C1 segment of cervical spinal cord (tissue), 14 donors: ENCODE measurements at places on chromosomes 16 and 17.
A peak's percentile ranks its signal among the peaks of the same experiment; 100 is the strongest.

DNA sequence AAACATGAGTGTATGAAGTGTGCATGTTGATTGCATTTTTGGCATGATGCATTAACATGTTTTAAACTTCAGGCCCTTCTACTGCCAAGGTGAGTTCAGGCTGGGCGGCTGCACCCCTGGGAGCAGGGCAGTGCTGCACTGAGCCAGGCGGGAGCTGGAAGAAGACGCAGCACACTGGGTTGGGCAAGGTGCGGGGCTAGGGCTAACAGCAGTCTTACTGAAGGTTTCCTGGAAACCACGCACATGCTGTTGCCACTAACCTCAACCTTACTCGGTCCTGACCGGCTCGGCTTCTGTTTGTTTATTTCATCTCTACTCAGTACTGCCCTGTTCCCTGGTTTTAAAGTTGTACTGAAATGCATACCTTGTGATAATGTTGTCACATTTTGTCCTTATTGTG is 61.0 kb downstream of the MAP2K4 start:
- DNase-seq = no peak

DNA sequence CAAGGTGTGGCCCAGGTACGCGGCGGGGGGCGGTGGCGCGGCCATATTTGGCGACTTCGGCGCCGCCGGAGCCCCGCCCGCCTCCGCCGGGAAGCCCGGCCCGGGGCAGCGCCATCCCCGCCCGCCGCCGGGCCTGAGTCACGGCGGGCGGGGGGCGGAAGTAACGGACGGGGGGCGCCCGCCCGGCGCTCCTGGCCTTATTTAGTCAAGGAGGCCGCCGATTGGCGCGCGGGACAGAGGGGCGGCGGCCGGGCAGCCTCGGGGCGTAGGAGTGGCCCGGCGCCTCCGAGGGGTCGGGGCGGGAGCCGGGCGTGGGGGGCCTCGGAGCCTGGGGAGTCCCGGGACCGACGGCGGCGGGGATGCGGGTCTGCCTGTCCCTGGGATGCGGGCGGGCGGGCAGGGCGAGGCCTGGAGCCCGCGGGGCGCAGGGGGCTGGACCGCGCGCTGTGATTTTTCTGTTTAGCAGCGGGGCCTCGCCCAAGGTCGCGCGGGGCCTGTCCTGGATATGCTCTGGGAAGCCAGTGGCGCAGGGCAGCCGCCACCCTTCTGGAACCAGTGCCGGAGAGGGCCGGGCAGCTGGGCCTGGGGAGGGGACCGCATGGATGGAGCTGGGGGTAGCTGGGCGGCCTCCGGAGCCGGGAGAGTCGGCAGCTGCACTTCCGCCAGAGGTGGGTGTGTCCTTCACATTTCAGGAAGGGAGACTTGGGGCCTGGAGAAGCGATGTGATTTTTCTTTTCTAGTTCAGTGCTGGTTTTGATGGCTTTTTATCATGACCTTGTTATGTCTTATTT is 2.3 kb upstream of the ACTG1 start:
- DNase-seq = no peak

GRCh38 chr17:8835106-8835505 is 32.4 kb downstream of the PIK3R6 start:
- no peak for DNase-seq

GRCh38 chr17:67003231-67003630 is 38.7 kb downstream of the CACNG4 start:
- no peak for DNase-seq

DNA sequence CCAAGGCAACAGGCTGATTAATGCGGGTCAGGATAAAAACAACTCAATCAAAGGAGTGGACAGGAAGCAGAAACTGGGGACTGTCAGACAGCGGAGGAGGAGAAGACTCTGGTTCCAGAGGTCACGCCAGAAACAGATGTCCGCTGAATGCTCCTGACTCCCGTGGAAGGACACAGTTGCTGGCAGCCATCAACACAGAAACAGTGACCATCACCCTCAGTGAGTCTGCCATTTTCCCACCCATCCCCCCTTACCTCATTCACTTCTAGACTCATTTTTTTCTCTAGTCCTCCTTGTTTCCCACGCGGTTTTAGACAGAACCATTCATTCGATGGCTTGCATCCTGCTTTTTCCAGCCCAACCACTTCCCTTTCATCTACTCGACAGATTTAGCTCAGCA is 40.9 kb downstream of the DHRS7C start:
- DNase-seq = no peak

GRCh38 chr17:49360796-49361128 is 1.3 kb downstream of the ZNF652 start:
- DNase-seq = no peak

DNA sequence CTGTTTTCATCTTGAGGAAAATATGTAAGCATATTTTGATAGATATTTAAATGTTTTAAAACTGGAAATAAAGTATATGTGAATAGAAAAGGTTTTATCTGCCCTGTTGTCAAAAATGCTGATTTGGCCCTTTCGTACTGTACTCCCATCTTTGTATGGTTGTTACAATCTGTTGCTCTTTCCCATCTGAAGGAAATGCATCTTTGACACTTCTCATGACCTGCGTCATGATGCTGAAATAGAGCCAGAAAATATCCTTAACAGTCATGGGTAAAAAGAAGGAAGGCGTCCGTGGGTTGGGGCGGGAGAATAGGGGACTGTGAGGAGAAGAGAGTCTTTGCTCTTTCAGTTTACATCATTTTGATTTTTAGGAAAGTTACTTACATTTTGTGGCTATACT is 327.7 kb downstream of the BCAS3 start:
- DNase-seq = no peak

DNA sequence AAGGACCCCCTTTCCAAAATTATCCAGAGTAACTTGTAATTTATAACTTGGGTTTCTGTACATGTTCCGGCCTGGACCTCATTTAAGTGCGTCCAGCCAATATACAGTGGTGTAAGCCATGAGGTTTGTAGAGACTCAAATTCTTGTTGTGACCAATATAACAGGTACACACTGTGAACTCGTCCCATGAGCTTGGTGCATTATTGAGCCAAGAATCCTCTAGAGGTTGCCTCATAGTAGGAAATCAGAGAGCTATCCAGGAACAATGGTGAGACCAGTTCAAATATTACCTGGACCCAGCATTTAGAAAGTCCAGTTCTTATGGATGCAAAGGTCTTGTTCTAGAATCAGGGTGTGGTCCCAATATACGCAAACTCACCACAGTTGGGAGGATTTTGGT is 138.2 kb downstream of the NPIPB5 start:
- DNase-seq = no peak

GRCh38 chr16:1991135-1991551 is 1.4 kb downstream of the SYNGR3 start:
- no peak for DNase-seq

- peak; percentile 45 for DNase-seq
Observed at GRCh38 chr16:53091466-53092211, 36.8 kb downstream of the CHD9 start.

DNA sequence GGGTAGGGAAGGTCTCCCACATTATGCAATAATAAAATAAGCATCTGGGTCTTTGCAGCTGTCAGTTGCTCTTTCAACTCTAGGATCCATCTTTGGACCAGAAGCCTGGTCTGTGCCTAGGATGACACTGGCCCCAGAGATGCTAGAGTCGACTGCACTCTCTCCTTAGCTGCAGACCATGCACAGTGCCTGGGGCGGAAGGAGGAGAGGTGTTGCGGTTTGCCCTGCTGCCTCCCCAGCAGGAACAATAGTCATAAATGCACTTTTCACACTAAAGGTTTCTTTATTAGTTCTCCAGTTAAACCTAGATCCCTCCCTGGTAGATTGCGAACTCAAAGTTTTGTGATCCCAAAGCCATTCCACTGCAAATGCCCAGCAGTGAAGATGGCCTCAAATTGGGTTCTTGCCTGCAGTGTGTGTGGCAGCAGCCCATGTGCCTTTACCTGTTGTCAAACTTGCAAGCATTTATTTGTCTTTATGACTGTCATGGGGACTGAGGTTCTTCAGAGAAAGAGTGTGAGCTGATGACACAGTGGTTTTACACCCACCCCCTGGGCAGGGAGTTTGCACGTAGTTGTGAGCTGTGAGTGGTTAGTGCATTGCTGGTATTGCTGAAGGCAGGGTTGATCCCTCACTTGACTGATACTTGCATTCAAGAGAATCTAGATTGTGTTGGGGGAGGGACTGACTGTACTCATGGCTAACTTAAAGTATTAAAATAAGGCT is 10.3 kb downstream of the ATXN1L start:
- DNase-seq = no peak

- no peak for DNase-seq
Observed at GRCh38 chr17:49020609-49021008, 23.4 kb downstream of the IGF2BP1 start.

- no peak for DNase-seq
Observed at GRCh38 chr17:65078441-65079160, 22.1 kb upstream of the GNA13 start.

- no peak for DNase-seq
Observed at GRCh38 chr17:13353590-13353989, 248.1 kb downstream of the HS3ST3A1 start.

DNA sequence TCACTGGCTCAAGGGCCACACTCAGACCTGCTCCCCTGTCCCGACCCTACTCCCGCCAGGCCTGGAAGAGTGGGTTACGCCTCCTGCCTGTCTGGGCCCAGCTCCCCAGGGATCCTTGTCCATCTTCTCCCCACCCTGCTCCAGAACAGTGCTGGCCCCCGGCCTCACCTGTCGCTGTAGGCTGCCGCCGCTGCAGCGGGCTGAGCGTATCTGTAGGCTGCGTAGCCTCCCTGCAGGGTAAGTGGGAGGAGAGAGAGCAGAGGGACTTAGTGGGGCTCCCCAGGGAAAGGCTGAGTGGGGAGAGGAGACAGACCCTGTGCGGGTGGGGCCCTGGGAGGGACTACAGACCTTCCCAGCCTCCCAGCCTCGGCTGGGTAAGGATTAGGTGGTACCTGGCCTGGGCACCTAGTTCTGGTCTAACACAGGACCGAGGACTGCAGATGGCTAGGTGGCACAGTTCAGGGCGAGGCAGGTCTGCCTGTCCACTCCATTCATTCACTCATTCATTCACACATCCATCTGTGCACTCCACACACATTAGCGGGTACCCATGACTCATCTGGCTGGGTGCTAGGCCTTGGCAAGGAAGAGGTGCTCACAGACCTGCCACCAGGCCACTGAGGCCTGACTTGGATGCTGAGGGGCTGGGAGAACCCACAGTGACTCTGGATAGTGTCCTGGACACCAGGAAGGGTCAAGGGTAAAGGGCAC is 20.9 kb downstream of the ENGASE start:
- DNase-seq = no peak

- no peak for DNase-seq
Observed at GRCh38 chr16:73015612-73016487, 32.1 kb downstream of the ZFHX3 start.

DNA sequence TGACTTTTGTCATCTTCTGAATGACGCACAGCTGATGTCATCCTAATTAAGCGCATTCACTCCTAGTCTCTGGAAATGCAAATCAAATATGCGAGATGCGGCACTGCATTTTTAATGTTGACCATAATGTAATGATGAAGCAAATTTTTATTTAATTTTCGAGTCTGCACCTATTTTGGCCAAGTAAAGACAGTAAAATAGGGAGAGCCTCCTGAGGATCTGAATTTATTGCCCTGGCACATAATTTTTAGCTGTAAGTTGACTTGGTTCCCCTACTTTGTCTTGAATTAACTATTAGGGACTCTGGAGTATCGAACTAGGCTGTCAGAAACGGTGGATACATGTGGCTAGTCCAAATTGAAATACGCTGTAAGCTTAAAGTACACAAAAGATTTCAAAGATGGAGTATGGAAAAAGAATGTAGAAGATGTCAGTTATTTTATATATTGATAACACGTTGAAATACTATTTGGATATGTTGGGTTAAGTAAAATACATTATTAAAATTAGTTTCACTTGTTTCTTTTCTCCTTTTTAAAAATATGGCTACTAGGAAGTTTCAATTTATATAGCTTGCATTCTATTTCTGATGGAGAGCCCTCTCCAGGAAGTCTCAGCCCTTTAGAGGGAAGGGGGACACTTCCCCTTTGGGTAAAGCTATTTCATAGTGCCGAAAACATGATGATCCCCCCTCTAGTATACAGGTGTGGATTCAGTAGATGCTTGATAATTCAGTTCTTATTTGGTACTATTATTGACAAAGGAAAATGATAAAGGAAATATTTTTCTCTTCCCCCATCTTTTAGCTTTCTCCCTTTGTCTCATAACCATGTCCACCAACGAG is 991 bp downstream of the KPNA2 start:
- DNase-seq = no peak

DNA sequence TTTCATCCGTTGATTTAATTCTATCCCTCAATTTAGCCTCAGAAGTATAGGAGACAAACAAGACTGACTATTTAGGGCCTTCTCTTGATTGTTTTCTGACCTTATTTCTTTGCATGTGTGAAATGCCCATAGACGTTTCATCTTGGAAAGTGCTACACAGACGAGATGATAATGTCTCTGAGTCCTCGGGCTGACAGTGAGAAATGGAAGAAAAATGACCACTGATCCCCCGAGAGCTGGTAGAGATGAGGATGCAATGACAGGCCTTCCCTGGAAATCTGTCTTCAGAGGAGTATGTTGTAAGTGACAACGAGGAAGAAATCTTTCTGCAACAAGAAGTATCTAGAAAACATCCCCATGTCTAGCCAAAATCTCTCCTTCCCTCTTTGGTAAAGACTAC is 522.9 kb downstream of the HAPSTR1 start:
- DNase-seq = no peak

DNA sequence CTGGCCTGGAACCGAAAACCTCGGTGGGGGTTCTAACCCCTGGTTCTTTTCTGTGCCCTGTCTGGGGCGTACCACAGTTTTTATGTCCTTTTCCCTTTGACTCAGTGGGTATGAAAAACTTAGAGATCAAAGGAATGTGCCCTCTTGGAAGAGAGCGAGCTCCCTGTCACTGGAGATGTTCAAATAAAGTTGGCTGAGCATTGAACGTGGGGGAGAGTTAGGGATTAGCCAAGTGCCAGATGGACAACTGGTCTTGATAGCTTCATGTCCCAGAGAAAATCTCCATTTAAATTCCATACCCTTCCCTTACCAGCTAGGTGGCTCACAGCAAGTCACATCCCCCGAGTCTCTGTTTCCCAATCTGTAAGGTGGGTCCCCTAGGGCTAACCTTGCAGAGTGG is 9.5 kb downstream of the ADGRG1 start:
- DNase-seq = no peak

- DNase-seq = no peak
Observed at GRCh38 chr17:16314859-16315258, 38.4 kb downstream of the CENPV start.

DNA sequence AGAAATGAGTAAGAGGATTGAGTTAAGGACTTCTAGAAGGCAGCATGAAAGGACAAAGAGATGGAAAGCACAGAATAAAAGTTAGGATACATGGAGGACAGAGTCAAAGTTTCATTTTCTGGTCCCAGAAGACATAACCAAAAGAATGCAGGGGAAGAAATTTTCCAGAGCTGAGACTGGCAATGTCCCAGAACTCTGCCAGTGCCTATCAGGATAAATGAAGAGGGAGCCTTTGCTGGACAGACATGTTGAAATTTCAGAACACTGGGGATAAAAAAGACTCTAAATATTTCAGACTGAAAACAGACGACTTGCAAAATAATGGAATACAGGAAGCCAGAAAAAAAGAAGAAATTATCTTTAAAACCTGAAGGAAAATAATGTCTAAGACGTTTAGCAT is 55.7 kb downstream of the NT5M start:
- no peak for DNase-seq

- DNase-seq = no peak
Observed at GRCh38 chr16:60739737-60740683, 1296.2 kb downstream of the CDH8 start.
